ENCODE measurements at places on chromosomes 7 and 10.

- H3K27me3 ChIP-seq = peaks cover 26% of the 10 kb centered on the region
- H3K27ac ChIP-seq = no peak overlapping the region
- no peak for DNase-seq
- no peaks in the 10 kb centered on the region for H3K4me1 ChIP-seq
- no peak overlapping the region for H3K4me3 ChIP-seq
- H3K36me3 ChIP-seq = no peaks in the 10 kb centered on the region
These were observed 615.0 kb upstream of the MKI67 start for GRCh38 chr10:128741180-128741579.

- H3K27me3 ChIP-seq = peaks cover 13% of the 10 kb centered on the region
- H3K4me3 ChIP-seq = no peak overlapping the region
- no peak for DNase-seq
These were observed 307.4 kb downstream of the WDR37 start for GRCh38 chr10:1363446-1364121.

DNA sequence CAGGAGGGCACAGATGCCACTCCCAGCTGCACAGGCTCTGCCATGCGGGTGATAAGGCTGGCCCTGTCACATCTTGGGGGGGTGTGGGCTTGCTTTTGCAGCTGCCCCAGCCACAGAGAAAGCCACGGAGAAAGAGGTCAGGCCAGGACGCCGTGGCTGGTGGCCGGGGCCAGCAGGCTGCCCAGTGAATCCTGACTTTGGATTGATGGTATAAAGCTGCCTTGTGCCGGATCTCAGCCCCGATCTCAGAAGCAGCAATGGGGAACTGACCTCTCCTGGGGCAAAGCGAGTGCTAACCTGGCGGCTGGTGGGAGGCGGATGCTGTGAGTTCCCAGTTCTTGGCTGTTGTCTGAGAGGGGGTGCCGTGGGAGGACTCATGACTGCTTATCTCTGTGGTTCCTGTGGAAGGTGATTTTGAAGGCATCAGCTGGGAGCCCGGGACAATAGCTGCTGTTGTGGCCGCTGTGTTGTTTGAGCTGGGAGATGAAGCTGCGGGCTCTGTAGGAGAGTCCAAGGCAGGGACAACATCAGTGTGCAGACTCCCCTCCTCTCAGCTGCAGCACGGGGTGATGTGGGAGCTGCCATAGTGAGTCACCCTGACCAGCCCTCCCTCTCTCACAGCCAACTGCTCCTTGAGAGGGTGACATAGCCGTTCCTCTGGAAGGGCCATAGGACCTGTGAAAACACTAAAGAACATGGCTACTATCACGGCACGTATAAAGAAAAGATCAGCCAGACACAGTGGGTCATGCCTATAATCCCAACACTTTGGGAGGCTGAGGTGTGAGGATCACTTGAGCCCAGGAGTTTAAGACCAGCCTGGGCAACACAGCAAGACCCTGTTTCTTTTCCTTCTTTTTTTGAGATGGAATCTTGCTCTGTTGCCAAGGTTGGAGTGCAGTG is 17.0 kb downstream of the IL15RA start:
- H3K27me3 ChIP-seq = no peaks in the 10 kb centered on the region
- H3K4me1 ChIP-seq = peaks cover 6% of the 10 kb centered on the region
- DNase-seq = peak; percentile 48
- peak overlapping the region; percentile 26 for H3K27ac ChIP-seq
- H3K4me3 ChIP-seq = no peak overlapping the region

- H3K27ac ChIP-seq = no peak overlapping the region
- H3K4me1 ChIP-seq = no peaks in the 10 kb centered on the region
- H3K27me3 ChIP-seq = peaks cover 28% of the 10 kb centered on the region
- no peak for DNase-seq
- H3K36me3 ChIP-seq = no peaks in the 10 kb centered on the region
These were observed 75.7 kb upstream of the SFMBT2 start for GRCh38 chr10:7486528-7486927.

GRCh38 chr10:67819768-67820204 is 18.2 kb downstream of the DNAJC12 start:
- no peak overlapping the region for H3K4me3 ChIP-seq
- H3K36me3 ChIP-seq = no peaks in the 10 kb centered on the region
- no peaks in the 10 kb centered on the region for H3K27me3 ChIP-seq
- H3K27ac ChIP-seq = no peak overlapping the region
- H3K4me1 ChIP-seq = peaks cover 4% of the 10 kb centered on the region

DNA sequence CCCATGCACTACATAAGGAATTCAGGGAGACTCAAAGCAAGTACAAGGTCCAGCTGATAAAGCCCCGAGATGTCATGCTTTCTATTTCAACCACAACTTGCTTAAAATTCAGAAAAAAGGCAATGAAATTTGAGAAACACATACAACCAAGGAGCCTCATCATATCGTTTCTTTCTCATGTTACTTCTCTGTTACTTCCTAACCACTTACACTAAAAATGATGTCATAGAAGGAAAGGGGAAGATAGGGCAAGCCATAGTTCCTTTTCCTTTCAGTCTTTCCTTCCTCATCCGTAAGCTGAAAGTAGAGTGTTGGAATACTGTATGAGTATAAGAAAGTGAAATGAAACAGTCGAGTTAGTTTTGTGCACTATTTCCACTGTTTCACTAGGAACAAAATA is 27.9 kb upstream of the CDK14 start:
- no peak overlapping the region for H3K4me3 ChIP-seq
- H3K27me3 ChIP-seq = no peaks in the 10 kb centered on the region
- DNase-seq = no peak

DNA sequence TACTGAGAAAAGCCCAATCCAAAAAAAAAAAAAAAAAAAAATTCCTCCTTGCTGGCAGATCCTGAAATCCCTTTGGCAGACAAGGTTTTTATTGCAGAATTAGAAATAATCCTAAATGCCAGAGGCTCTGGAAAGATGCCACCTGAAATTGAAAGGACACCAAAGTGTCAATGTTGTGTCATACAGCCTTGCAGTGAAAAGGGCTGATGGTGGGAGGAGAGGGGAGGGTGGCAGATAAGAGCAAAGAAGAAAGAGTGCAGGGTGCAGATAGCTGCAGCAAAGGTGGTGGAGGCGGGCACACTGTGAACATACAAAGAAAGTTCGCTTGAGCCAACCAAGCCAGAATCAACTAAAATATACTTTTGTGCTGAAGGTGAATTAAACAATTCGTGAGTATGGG is 8.2 kb upstream of the OPTN start:
- peak; percentile 55 for DNase-seq
- H3K27me3 ChIP-seq = peaks cover 10% of the 10 kb centered on the region
- H3K27ac ChIP-seq = no peak overlapping the region
- no peak overlapping the region for H3K4me3 ChIP-seq

- no peak for DNase-seq
- no peaks in the 10 kb centered on the region for H3K27me3 ChIP-seq
- H3K27ac ChIP-seq = no peak overlapping the region
These were observed 6.5 kb downstream of the PDK4 start for GRCh38 chr7:95589766-95590165.

DNA sequence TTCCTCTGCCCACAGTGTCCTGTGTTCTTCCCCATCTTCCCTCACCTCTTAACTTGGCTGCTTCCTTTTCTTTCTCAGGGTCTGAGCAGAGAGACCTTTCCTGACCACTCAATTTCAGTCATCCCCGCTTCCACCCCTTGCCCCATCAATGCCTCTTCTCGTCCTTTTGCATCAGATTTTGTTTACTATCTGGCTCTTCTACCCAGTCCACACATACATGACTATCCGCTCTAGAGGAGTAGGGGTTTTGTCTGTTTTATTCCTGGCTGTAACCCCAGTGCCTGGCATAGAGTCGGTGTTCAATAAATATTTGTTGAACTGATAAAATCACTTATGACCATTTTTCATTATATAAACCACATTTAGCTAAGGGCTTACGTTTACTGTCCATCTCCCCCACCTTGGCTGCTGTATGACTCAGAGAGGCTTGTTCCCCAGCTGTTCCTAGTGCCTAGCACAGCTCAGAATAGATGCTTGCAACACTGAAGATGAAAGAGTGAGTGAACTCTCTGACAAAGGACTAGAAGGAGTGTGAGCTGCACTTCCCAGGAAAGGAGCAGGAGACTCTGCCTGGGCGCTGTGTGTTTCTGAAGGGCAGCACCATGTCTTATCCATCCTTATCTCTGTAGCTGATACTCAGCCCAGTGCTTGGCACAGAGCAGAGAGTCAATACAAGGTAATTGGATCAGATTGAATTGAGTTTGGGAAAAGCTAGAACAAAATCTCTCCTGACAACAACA is 21.9 kb downstream of the ARID5B start:
- 0 out of 3 replicates have a peak, but pooled peaks cover 4% of the 10 kb centered on the region for H3K27me3 ChIP-seq
- DNase-seq = no peak
- no peak overlapping the region for H3K27ac ChIP-seq

DNA sequence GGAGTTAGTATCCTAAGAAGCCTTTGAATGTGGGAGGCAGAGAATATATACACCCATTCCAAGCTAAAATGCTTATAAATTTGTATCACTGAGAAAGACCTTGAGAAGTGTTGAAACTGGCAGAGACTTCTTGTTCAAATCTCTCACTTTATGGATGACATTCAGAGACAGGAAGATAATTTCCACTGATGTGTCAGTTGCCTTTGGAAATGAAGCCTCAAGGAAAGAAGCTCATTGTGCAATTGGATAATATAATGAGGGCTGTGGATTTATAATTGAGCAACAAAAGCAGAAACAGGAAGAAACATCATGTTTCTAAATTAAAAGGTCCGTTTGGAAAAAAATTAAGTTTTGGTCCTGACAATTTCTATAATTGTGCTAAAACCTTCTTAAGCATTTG is 789.9 kb upstream of the IGFBP3 start:
- no peaks in the 10 kb centered on the region for H3K36me3 ChIP-seq
- H3K4me3 ChIP-seq = no peak overlapping the region
- no peak for DNase-seq
- H3K27ac ChIP-seq = no peak overlapping the region
- no peaks in the 10 kb centered on the region for H3K27me3 ChIP-seq

DNA sequence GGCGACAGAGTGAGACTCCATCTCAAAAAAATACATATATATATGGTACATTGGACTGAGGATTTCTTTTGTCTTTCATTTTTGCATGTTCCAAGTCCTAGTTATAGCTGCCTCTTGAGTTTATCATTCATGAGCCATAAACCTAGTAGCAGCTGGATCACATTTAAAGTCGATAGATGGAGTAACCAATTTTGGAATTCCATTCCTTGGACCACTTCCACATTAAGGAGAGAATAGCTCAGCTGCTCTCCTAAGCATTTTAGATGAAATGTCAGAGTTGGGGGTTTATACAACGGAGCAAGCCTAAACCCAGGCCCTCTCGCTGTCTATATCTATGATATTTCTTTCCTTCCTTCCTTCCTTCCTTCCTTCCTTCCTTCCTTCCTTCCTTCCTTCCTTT is 141.2 kb downstream of the LYZL1 start:
- H3K4me3 ChIP-seq = no peak overlapping the region
- no peak for DNase-seq
- H3K36me3 ChIP-seq = no peaks in the 10 kb centered on the region
- no peaks in the 10 kb centered on the region for H3K4me1 ChIP-seq

GRCh38 chr10:7547206-7547605 is 119.6 kb downstream of the ITIH5 start:
- H3K36me3 ChIP-seq = no peaks in the 10 kb centered on the region
- H3K27ac ChIP-seq = no peak overlapping the region
- no peaks in the 10 kb centered on the region for H3K4me1 ChIP-seq
- DNase-seq = no peak
- no peak overlapping the region for H3K4me3 ChIP-seq
- H3K27me3 ChIP-seq = peaks cover 25% of the 10 kb centered on the region

DNA sequence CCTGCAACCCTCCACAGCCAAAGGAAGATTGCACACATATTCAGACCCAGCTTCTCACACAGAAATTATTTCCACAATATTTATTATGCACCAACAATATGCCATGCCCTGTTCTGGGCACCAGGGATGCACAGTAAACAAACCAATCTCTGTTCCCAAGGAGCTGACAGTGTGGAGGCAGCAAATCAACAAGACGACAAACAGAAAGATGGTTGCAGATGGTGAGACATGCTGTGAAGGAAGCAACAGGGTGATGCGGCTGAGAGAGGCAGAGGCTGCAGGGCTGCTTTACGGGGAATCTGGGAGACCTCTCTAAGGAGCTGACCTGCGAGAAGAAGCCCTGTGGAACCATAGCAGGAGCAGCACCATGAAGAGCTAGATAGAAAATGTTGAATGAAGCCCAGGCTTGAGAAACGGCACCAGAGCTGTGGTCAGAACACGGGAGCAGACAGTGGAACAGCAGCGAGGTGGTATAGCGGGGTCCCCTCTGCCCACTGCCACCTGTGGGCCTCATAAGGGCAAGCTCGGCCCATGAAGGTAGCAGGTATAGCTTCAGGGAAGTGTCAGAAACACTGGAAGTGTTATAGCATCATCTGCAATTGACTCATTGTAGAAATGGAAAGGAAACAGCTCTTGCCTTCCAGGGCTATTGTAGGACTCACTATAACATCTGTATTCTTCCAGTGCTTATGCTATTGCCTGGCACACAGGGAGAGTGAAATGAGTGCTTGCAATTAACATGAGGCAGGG is 17.4 kb downstream of the RBP3 start:
- no peaks in the 10 kb centered on the region for H3K36me3 ChIP-seq
- H3K27me3 ChIP-seq = peaks cover 53% of the 10 kb centered on the region
- H3K4me3 ChIP-seq = no peak overlapping the region
- H3K27ac ChIP-seq = no peak overlapping the region
- no peak for DNase-seq

DNA sequence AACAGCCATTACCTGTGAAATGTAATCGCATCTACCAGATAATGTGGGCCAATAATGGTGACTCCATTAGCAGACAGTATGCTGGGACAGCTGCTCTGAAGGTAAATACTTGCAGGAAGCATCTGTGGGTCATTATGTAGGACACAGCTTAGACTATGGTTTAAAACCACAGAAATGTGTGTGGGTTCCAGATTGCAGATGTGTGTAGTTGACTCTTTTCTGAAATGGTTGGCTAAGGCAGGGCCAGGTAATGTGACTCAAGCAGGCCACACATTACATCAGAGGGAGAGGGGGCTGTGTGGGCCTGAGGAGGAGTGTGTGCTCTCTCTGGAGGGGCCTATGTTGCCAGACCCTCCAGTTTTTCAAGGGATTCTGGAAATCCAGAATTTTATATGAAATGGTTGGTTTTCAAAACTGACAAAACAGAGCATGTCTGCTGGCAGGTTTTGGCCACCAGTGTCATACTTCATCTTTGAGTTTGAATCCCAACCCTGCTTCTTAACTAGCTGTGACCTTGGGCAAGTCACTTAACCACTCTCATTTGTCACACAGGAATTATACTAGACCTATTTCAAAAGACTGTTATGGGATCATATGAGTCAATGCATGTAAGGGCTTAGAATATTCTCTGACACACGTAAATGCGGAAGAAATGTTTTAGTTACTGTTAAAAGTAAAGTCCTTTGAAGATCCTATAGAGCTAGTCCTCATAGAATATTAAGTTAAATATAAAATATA is 64.5 kb downstream of the MCMBP start:
- no peak for DNase-seq
- 0 out of 3 replicates have a peak, but pooled peaks cover 2% of the 10 kb centered on the region for H3K36me3 ChIP-seq
- no peaks in the 10 kb centered on the region for H3K4me1 ChIP-seq
- H3K27me3 ChIP-seq = no peaks in the 10 kb centered on the region

GRCh38 chr10:97101166-97101940 is 84.4 kb downstream of the SLIT1 start:
- no peak overlapping the region for H3K27ac ChIP-seq
- H3K4me3 ChIP-seq = no peak overlapping the region
- no peak for DNase-seq
- no peaks in the 10 kb centered on the region for H3K36me3 ChIP-seq
- H3K4me1 ChIP-seq = no peaks in the 10 kb centered on the region
- H3K27me3 ChIP-seq = peaks cover 2% of the 10 kb centered on the region

GRCh38 chr7:151716323-151716722 is 160.6 kb downstream of the PRKAG2 start:
- no peak overlapping the region for H3K27ac ChIP-seq
- no peaks in the 10 kb centered on the region for H3K36me3 ChIP-seq
- peaks cover 51% of the 10 kb centered on the region for H3K27me3 ChIP-seq
- no peaks in the 10 kb centered on the region for H3K4me1 ChIP-seq
- H3K4me3 ChIP-seq = no peak overlapping the region
- no peak for DNase-seq
